ENCODE measurements at places on chromosomes 13 and 19.

DNA sequence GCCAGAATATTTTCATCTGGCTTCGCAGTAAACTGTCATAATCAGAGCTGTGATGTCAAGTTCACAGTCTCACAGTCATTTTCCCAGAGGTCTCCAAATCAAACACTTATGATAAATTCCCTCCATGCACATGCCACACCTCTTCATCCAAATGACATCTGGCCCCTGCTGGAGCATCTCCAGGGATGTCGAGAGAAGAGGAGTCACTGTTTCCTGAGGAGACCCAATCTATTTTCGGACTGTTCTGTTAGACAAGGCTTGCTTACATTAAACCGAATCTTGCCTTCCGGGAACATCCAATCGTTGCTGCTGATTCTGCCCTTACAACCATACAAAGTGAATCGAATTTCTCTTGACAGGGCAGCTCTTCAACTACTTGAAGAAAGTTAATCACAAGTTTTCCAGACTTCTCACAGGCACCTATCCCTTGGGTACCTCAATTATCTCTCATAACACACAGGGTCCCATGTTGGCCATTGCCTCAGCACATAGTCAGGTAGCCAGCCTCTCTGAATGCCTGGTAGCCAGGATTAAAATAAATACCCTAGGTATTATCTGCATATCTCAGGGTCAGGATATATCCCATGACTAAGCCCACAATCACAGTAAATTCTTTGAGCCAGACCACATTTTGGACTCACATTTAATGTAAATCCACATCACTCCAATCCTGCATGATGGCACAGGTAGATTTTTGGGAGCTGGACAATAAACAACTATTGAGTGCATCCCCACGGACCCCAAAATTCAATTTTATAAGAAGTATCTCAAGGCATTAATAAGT is 182.5 kb downstream of the ABCC4 start:
- DNase-seq = no peak

DNA sequence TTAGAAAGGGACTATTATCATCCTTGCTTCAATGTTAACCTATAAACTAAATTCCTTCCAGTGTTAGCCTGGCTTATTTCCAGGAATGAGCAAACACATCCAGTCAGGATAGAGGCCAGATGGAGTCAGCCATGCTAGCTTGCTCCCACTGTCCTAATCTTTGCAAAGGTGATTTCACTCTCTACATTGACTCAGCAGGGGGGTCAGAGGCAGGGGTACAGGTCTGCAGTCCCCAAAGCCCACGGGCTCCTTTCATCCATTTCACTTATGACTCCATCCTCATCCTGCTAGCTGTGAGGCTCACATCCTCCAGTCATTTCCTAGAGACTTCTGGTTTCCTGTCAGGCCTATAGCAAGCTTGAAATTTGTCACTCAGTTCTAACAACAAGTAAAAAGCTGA is 63.4 kb upstream of the CEACAM8 start:
- DNase-seq = no peak

GRCh38 chr13:36918246-36919131 is 1.5 kb downstream of the SMAD9 start:
- DNase-seq = no peak

GRCh38 chr13:48890391-48890790 is 85.3 kb upstream of the FNDC3A start:
- no peak for DNase-seq

DNA sequence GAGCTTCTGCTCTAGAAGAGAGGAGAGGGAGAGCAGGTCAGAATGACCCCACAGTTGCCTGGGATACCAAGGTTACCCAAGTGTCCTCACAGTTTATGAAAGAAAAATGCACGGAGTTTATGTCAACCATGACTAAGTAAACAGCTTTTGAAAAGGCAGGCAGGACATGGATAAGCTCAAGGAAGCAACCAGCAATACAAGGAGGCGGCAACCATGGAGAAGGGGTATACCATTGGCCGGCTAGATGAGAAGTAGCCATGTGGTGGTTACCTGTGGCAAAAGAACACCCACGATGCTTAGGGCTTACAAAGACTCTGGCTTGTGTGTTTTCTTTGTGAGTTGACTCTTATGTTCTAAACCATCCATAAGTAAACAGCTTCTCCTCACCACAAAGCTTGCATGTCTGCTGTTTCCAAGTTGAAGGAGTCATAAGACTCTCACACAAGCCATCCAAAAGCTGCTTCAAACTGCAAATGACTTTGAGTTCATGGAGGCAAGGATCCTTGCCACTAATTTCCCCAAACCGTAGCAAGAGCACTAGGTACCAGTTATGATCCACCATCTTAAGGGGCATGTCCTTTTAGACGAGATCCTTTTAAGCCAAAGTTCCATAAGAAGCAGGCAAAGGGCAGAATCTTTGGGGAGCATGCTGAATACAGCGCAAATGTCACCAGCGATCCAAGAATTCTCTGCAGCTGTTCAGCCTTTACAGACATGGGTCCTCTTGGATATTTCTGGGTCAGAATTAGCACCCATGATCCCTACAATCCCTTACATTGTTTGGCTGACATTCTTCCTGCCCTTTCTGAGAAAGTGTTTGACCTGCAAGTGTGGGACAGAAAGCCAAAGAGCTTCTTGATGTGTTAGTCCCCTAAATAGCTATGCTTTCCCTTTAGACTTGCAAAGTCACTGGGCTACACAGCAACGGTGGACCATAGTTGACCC is 74.8 kb upstream of the IPO5 start:
- no peak for DNase-seq

DNA sequence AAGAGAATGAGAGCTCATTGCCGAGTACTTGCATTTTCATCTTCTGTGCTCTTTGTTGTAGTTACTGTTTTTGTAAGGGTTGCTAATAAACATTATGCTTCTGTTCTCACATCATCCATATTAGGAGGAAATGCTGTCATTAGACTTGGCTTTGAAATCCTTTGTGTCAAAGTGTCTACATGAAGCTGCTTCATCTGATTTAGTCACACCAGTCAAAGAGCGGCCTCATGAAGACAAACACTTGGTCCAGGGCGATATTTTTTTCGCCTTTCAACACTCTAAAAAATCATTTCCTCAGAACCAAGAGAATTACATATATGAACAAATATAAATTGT is 105.0 kb downstream of the SPRY2 start:
- no peak for DNase-seq

GRCh38 chr19:45958769-45959516 is 14.7 kb downstream of the NOVA2 start:
- DNase-seq = no peak

GRCh38 chr19:4624733-4625362 is 14.5 kb upstream of the TNFAIP8L1 start:
- DNase-seq = no peak

DNA sequence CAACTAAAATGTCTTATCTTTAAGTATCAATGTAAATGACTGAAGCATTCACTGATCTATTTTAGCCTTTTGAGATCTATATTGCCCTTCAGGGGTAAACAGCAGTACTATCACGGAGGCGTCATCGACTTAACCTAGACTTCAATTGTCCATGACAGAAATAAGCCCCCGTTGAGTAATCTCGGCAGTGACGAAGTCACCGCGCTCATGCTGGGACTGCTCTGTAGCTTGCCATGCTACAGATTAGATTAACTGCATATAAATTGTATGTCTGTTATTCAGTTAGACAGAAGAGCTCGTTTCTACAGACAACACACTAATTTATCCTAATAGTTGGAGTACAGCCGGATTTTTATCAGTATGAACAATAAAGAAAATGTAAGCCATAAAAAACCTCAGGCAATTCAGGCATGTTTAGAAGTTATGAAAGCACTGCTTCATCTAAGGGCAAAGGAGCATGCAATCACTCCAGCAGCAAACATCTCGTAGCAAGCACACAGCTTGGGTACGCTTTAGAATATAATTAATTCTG is 56.6 kb downstream of the TUBGCP3 start:
- DNase-seq = no peak

DNA sequence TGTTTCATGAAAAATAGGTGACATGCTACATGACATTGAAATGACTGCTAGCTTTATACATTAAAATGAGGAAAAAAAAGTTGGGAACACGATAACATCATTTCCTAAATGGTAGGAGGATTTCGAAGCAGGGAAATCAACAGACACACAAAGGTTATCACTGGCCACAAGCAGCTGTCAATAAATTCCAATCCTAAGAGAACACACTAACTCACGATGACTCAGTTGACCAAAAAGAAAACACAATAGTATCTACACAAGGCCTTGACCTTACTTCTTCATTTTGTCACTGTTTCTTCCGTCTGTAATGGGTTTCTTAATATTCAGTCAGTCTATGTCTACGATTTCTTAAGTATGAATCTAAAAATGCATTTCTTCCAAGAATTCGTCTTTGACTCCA is 36.5 kb downstream of the STARD13 start:
- DNase-seq = no peak

- no peak for DNase-seq
Measured at GRCh38 chr13:79442221-79442620, 36.2 kb upstream of the RBM26 start.

DNA sequence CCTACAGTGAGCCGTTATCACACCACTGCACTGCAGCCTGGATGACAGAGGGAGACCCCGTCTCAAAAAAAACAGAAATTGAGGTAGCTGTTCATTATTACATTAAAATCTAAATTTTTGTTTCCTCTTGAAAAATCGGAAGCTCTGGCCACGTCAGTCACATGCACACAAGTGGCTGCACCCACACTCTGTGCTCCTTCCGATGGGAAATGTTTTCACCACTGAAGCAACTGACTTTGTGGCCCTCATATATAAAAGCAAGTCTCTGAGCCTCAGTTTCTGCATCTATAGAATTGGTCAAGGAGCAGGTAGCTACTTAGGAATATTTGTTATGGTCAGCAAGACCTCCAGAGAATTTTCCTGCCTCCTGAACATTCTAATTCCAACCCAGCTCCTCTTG is 4.5 kb downstream of the LRRC25 start:
- DNase-seq = no peak

DNA sequence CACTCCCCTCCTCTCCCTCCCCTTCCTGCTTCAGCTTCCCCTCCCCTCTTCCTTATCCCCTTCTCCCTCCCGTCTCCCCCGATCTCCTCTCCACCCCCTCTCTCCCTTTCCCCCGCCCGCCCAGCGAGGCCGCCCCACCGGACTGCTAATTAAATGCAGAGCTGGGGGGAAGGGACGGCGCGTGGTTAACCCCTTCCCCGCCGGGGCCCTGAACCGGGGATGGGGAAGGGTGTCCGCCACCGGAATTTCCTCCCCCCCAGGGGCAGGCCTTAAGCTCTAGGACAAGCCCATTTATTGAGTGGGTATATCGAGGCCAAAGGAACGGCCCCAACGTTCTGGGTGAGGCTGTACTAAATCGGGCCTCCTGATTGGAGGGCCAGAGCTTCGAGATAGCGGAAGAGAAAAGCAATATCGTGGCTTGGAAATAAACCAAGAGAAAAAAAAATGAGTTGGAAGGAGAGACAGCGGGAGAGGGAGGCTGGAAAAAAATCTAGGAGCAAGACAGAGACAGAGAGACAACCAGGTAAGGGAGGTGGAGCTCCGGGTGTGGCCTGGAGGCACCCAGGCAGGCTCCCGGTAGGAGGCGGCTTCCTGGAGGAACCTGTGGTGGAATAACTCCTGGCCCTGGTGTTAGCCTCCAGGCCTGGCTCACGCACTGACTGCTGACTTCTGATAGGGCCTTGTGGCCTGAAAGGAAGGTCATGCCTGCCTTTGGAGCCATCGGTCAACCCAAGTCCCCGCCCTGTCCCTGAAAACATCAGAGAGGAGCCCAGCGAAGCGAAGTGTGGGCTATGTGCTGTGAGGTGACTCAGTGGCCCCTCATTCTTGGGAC is 11.6 kb upstream of the JUND start:
- no peak for DNase-seq

- no peak for DNase-seq
Measured at GRCh38 chr19:40688309-40688708, 2.1 kb downstream of the NUMBL start.

DNA sequence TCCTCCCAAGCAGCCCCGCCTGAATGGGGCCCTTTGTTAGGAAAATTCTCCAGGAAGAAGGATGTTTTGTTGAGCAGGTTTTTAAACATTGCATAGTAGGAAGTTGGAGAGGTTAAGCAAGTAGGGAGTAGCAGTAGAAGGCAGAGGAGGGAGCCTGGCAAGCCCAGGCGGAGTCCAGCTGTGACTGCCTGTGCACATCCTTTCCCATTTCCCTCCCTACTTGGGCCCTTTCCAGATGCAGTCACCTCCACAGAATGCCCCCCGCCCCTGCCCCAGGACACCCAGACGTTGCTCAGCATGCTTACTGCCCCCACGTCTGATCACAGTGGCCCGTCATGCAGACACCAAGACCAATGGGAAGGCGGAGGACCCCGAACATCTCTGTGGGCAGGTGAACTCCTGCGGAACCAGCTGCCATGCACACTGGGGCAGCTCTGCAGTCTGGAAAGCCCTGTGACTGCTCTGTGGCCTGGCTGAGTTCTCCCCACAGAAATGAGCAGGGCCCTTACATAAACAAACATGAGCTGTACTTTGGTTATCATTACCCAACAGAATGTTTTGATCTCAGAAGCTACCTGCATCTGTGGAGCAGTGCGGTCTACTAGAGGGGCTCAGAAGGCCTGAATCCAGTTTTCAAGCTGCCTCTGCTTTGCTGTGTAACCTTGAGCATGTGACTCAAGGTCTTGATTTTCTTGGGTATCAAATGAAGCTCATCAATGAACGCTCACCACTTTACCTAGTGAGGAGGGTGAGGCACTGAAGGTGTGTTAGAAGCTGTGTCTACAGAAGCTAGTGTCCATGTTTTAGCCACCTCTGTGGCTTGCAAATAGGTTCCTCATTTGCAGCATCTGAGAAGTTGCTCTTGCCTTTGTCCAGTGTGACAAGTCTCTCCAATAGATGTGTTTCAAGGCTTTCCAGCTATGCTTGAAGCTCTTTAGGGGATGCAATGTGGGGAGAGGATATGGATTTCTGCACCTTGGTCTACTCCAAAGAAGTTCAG is 84.2 kb downstream of the TNFRSF19 start:
- no peak for DNase-seq

GRCh38 chr19:6718741-6719539 is 1.5 kb downstream of the C3 start:
- no peak for DNase-seq

GRCh38 chr19:44728178-44728577 is 20.3 kb upstream of the BCL3 start:
- no peak for DNase-seq

DNA sequence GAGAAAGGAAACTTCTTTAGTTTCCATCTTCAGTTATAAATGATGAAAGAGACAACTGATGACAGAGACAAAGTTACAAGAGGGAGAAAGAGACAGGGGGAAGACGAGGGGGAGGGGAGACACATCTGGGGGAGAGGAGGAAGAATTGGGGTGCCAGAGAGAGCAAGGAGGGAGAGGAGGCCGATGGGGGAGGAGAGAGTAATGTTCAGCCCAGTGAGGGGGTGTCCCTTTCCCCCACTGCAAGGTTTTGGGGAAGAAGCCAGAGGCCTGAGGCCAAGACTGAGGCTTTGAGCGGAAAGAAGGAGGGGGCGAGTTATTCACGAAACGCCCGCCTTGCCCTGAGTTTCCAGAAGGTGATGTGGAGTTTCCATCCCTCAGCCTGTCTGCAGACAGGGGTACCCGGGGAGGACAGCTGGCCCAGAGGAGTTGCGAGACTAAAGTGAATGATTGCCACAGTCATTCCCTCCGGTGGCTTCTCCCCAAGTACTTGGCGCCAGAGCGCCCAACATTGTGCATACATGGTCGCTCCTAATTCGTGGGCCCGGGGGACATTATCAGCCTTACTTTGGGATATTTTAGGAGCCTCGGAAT is 558 bp upstream of the PPAN start:
- DNase-seq = no peak

Data from AG04450 (cell line).